Ascending aorta (tissue), 2 donors: ENCODE measurements at places on chromosomes 7 and 10. TPM values are rescaled to one million over a fixed set of nuclear protein-coding genes. Genes with fewer than 3 reads are reported as not detected.

The CHST12 gene
- 79.4 TPM for total RNA-seq

- no peaks in the 10 kb centered on the region for H3K36me3 ChIP-seq
- H3K27ac ChIP-seq = no peak overlapping the region
- no peak for DNase-seq
- H3K4me1 ChIP-seq = no peaks in the 10 kb centered on the region
- H3K4me3 ChIP-seq = no peak overlapping the region
Observed at GRCh38 chr7:96734343-96734742, 24.7 kb upstream of the SEM1 start.

DNA sequence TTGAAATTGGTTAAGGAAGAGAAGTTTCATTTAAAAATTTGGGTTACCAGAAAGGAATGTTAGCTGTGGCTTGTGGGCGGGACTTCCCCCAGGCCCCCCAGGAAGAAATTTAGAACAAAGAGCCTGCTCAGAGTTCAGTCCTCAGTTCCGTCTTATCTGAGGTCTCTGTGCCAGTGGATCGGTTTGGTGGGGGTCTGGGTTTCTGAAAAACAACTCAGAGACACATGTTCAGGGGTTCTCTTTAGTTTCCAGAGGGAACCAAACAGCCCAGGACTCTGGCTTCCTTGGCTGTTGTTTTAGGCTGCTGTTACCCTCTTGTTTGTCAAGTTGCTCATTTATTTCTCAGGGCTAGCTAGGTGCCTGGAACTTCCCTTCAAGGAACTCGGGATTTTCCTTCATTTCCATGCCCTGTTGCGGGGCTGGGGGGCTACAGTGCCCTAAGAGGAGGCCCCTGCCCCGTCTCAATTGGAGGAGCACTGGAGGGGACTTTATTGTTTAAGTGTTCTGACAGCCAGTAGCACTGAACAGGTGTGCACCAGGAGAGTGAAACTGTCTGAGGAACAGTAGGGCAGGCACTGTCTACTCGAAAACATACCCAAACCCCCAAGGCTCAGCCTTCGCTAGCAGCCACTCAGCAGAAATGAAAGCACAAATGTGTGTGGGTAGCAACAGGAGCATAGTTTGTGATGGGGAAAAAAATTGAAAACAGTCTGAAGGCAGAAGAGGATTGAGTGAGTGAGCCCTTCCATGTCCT, 59.9 kb downstream of the ALOX5 start:
- H3K4me3 ChIP-seq = no peak overlapping the region
- no peaks in the 10 kb centered on the region for H3K4me1 ChIP-seq

DNA sequence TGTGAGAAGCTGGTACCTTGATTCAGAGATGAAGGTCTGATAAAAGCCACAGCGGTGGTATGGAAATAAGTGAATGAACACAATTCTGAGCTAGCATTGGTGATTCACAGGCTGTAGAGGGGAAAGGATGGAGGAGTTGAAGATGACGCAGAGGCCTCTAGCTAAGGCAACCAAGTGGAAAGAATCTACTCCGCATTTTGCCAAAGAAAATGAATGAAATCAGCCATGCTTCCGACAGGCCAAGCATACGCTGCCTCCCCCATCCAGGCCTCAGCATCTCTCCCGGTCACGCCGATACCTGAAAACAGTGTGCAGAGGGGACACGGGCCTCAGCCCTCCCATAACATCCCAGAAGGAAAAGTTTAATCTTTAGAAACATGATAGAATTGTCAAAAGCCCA, 124.3 kb upstream of the UNC5B start:
- peaks cover 22% of the 10 kb centered on the region for H3K4me1 ChIP-seq
- DNase-seq = no peak
- H3K27me3 ChIP-seq = no peaks in the 10 kb centered on the region
- no peaks in the 10 kb centered on the region for H3K36me3 ChIP-seq
- H3K4me3 ChIP-seq = no peak overlapping the region

The ZNF467 gene
- total RNA-seq = 42.3 TPM

- H3K36me3 ChIP-seq = no peaks in the 10 kb centered on the region
- H3K27me3 ChIP-seq = no peaks in the 10 kb centered on the region
- no peaks in the 10 kb centered on the region for H3K4me1 ChIP-seq
- no peak overlapping the region for H3K27ac ChIP-seq
- DNase-seq = no peak
- no peak overlapping the region for H3K4me3 ChIP-seq
Observed at GRCh38 chr7:42351316-42351935, 114.4 kb upstream of the GLI3 start.

GRCh38 chr7:128099204-128099671, 68.0 kb upstream of the LRRC4 start:
- no peak for DNase-seq
- no peaks in the 10 kb centered on the region for H3K27me3 ChIP-seq
- H3K27ac ChIP-seq = no peak overlapping the region
- H3K36me3 ChIP-seq = peaks cover 5% of the 10 kb centered on the region
